Cardiac septum (tissue), 1 donor: ENCODE measurements at places on chromosomes 12 and 14. TPM values are rescaled to one million over a fixed set of nuclear protein-coding genes. Genes with fewer than 3 reads are reported as not detected.

KCNC2 gene
- total RNA-seq: not detected

- DNase-seq: no peak
These were observed 28.8 kb upstream of the BHLHE41 start for GRCh38 chr12:26153421-26154154.

DNA sequence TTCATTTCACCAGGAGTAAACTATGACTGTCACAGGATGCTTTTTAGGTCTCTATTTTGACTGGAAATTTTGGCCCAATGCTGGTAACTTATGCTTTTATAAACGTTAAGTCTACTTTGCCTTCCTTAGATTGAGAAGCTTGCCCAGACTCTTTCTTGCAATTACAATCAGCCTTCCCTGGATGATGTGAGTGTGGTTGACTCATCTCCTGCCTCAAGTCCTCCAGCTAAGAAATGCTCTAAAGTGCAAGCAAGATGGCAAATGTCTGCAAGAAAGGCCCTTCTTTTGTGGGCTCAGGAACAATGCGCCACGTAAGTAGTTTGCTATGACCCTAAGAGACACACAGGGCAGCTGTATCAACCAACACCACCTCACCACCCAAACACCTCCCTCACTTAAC, 96.9 kb downstream of the SYNE2 start:
- DNase-seq: no peak

GALNT8 gene
- 2.4 TPM for total RNA-seq

- no peak for DNase-seq
These were observed 64.9 kb downstream of the STXBP6 start for GRCh38 chr14:24984846-24985589.

SLC17A8 gene
- total RNA-seq: not detected

DNA sequence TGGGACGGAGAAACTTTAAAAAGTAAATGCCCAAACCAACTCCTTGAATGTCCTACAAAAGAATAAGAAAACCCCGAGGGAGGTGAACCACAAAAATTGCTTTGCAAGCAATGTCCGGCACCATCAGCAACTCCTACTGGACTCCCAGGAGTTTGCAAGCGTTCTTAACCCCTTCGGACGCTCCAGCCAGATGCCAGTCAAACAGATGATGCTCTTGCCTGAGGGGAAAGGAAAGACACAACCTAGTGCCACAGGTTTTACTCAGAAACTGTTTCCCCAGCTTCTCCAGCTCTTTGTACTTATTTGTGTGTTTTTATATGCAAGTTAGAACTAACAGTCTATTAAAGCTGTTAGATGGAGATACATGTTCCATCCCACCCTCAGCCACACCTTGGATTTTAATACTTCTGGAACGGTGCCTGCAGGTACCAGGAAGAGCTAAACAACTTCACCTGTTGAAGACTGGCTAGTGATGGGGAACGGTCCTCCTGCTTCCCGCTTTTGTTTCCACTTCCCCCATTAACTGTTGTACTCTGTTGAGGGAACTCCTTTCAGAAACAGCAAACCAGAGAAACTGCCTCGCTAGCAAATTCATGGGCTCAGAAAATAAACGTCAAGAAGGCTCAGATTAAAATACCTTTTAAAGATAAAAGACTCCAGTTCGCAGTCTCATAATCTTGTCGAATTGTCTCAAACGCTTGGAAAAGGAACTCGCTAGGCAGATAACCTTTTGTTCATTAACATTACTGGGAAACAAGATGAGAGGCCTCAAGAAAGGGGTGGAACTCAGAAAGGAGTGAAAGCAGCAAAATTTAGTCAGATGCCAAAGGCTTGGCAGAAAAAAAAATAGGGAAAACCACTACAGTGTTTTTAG, 1.1 kb upstream of the FERMT2 start:
- no peak for DNase-seq

ADSS1 gene
- total RNA-seq: 114 TPM

DNA sequence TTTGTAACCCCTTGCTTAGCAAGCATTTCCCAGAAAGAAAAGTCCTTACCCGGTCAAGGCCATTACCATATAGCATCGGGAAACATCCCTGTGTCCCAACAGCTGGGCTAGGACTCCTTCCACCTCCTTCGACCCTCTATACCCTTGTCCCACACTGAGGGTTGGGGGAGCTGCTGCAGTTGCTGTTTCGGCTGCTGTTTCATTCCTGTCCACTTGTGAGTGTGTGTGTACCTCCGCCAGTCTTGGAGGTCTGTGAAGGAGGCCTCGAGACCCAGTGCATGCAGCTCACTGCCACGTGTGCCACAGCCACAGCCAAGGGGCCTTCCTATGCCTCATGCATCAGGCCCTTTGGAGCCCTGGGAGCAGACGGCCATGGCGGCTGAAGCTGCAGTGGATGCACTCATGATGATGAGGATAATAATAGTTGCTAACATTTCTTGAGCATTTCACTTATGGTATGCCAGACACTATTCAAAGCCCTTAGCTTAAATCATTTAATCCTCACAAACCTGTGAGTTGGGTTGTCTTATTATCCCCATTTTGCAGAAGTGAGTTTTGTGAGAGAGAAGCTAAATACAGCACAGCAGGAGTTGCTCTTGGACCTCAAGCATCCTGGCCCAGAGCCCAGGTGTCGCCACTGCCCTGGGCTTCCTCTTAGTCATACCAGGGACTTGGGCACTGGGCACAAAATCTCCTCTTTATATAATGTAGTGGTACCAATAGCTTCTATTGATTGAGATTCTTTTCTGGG, 156.5 kb downstream of the PRKCH start:
- DNase-seq: peak; percentile 92

- DNase-seq: no peak
These were observed 16.6 kb downstream of the FAIM2 start for GRCh38 chr12:49887091-49887490.

GRCh38 chr14:20219033-20219432, 4.5 kb upstream of the OR11H6 start:
- DNase-seq: no peak

DNA sequence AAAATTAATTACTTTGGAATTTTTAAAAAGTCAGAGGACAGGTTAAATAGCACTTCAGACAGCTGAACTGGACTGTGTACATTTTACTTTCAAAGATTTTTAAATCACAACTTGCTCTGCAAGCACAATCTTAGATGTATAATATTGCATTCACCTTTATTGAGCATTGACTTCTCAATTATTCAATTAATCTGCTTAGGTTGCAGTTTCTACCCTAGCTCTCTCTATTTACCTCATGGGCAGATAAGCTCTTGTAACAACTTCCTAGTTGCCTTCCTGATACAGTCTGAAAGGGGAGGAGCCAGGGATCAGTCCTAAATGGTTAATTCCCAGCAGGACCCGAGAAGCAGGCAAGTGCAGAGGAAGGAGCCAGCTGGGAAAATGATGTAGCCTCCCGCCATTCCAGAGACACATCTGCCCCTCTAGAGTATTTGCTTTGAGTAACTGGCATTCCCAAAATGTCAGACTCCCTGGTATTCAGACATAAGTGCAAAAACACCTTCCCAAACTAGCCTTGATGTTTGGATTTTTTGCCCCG, 302.8 kb downstream of the GALC start:
- DNase-seq: no peak

FIGNL2 gene
- total RNA-seq: 0.32 TPM

DNA sequence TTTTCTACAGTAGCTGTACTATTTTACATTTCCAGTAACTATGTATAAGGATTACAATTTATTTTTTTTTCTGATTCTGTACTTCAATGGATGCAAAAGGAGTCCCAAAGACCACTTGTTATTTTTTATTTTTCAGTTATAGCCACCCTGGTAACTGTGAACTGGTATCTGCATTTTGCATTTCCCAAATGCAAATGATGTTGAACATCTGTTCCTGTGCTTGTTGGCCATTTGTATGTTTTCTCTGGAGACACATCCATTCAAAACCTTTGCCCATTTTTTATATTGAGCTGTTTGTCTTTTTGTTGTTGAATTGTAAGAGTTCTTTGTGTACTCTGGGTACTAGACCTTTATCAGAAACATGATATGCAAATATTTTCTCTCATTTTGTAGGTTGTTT, 485.6 kb downstream of the LRIG3 start:
- DNase-seq: no peak

- DNase-seq: peak; percentile 79
These were observed 167.6 kb downstream of the SLC41A2 start for GRCh38 chr12:104790296-104791125.

DNA sequence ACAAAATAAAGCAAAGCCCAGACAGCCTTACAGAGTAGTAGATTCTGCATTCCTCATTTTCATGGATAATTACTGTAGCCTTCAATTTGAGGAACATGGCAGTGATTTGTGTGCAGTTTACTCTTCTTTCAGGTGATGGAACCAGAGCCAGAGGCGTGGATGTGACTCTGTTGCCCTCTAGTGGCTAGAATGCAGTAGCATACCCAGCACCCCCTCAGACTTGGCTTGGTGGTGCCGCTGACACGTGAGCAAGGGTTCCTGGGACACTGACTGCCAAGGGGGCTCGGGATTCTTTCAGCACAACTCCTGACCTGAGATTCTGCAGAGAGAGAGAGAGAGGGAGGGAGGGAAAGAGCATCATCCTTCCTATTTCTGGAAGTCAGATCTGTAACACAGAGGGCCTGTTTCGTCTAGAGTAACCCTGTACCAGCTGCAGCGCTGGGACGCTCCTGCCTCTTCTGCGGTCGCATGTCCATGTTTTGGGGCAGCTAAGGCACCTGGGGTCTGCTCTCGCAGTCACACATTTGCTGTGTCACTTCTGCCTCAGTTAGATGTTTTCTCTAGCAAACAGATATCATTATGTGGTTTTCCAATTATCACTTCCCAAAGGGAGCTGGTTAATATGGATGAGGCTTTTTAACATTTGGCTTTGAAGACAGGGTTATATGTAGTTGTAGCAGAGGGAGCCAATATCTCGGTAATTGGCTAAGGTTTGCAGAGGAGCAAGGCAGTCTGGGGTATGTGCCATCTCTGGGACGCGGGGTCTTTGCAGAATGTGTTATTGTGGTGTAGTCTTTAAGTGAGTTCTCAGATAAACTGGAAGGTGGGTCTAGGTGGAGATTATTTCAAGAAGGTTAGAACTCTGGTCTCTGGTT, 428.1 kb downstream of the NRXN3 start:
- no peak for DNase-seq

AMN gene
- not detected for total RNA-seq

DNA sequence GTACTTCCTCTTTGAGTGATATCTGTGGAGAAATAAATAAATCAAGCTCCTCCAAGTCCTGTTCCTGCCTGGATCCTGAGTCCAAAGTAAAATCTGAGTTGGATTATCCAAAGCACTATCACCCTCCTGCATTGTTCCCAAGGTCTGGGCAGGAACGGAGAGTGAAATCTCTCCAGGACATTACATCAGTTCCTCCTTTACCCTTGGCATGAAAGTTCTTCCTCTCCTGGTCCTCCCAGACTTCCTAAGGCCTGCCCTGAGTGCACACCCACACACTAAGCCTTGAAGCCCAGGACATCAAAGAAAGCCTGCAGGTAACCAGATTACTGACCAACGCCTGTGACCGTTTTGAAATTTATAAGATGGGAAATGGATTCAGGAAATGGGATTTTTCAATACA, 206.8 kb upstream of the BCL2L14 start:
- DNase-seq: no peak

GRCh38 chr14:35408026-35408425, 3.5 kb upstream of the NFKBIA start:
- no peak for DNase-seq

- DNase-seq: no peak
These were observed 2.0 kb upstream of the SLC2A3 start for GRCh38 chr12:7937833-7938506.

RTL1 gene
- total RNA-seq: not detected
